ENCODE measurements at places on chromosomes 6 and 20.

- DNase-seq = no peak
Observed at GRCh38 chr20:23612396-23612795, 6.7 kb upstream of the CST9 start.

GRCh38 chr20:2652724-2653555 is 508 bp downstream of the NOP56 start:
- DNase-seq = no peak

DNA sequence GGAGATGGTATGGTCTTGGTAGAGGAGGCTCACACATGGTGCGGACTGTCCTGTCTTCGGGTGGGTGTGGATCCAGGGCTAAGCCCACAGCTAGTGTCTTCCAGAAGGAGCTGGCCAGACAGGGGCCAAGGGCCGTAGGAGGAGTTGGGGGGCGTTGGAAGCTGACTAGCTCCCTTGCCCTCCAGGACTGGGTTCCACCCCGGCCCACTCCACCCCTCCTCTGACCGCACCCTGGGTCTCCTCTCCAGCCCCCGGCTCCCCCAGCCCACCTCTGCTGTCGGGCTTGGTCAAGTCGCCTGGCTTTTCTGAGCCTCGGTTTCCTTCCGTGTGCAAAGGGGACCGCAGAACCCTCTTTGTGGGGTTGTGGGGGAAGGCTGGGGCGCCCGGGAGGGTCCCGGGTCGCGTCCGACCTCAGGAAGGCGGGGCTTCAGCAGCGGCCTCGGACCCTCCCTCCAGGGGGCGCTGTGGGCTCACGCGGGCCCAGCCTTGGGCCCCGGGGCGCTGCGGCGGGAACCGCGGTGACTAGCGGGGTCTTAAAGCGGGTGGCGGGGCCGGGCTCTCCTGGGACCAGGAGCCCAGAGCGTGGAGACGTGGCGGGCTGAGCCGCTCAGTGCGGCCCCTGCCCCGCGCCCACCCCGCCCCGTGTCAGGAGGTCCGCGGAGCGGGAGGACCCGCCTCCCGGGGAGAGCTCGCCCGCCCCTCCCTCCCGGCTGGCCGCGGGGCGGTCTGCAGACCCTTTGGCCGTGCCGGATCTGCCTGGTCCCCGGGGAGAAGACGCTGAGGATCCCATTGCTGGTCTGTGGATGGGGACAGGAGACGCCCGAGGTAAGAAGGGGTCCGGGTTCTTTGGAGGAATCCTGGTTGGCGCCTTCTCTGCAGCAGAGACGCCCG is 5.4 kb downstream of the NPBWR2 start:
- DNase-seq = no peak

DNA sequence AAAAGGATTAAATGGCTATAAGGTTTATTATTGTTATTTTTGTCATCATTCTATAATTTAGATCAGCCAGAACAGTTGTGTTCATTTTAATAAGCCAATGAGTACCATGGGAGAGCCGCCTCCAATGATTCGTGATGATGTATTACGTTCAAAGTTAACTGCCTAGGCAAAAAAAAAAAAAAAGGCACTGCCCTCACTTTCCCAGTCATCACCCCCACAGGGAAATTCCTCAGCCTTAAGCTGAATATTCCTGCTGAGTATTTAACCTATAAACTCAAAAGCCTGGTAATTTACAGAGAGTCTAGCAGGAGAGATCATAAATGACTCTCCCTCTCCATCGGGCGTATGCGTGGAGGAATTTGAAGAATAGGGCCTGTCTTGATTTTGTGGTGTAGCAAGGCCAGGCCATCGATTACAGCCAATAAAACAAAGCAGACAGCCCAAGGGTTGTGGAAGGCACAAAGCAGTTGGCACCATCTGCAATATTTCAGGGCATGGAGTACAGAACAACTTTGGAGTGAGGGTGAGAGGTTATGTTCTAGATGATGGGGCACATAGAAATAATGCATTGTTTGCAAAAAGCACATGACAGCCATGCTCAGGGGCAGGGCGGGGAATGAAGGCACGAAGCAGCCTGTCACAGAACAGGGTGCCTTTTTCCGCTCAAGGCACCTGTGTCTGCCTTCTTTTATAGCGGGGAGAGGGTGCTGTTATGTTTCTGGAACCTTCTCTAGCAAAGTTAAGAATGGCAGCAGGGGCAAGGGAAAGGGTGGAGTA is 138.2 kb upstream of the DTNBP1 start:
- peak; percentile 51 for DNase-seq

GRCh38 chr6:118317581-118318563 is 230.2 kb upstream of the PLN start:
- DNase-seq = peak; percentile 6

GRCh38 chr20:22586645-22587310 is 2.4 kb upstream of the FOXA2 start:
- no peak for DNase-seq

DNA sequence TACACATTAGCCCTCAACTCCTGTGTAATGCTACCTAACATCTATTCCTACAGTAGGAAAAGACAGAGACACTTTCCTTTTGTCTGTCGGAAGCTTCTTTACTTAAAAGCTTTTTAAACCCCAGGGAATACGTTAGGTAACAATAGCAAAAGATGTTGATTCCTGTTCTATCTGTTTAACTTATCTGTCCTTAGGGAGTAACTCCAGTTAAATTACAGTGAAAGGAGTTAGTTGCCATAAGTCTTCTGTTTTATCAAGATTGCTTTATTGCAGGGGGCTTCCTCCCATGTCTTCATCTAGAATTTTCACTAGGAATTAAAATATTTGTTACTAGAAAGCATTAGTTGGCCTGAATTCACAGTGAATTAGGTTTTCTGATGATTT is 26.2 kb downstream of the TOP1 start:
- no peak for DNase-seq

- no peak for DNase-seq
Observed at GRCh38 chr20:8658103-8658502, 410.8 kb upstream of the PLCB4 start.

Measured in fibroblast of skin of right quadriceps (primary cell).